ENCODE measurements at places on chromosomes 6 and 20.

- no peak for DNase-seq
These were observed 15.8 kb downstream of the POM121L2 start for GRCh38 chr6:27296106-27296783.

- no peak for DNase-seq
These were observed 705.7 kb upstream of the SLC35B3 start for GRCh38 chr6:9140951-9141460.

GRCh38 chr20:38143238-38143645 is 21.8 kb downstream of the TGM2 start:
- DNase-seq = no peak

DNA sequence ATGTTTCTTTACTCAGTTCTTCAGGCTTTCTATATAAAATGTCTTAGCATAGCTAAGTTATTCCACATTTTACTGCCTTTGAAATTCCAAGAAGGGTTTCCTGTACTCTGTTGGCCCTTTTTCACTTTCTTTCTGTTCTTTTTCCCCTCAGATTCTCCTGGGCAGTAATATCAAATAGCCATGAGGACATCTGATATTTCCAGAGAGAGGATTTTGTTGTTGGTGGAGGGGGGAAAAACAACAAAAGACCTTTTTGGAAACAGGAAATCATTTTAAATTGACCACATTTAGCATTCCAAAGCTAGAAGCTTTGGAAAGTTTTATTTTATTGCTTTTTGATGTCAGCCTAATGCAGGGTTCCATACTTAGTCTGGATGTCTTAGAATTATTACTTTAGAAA is 445.4 kb downstream of the GJA1 start:
- no peak for DNase-seq

- DNase-seq = no peak
These were observed 71.9 kb upstream of the MLN start for GRCh38 chr6:33875696-33876095.

DNA sequence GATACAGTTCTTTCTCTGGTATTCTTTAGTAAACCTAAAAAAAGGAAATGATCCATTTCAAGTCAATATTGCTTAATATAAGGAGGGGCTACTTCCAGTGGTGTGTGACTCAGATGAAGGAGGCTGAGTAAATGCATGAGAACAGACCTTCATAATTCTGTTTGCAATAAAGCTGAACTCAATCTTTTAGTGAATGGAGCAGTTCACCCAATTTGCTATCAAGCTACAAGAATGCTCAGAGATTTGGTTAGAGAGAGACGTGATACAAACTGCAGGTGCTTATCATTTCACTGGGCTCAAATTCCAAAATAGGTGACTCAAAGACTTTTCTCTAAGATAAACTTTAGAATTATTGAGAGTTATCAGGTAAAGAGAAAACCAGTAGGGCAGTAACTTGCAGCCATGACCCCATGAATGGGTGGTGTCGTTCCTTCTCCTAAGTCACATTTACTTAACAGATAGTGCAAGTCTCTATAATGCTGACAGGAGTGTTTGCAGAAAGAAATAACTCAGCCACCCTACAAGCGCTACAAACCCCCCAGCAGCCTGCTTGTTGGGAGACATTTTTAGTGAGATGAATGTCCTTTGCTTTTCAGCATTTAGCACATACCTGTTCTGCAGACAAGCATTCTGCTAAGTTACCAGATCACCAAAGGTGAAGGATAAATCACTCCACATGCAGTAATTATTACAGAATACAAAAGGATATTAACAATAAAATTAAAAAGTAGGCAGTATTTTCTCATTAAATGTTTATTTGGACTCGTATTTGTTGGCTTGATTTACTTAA is 16.4 kb upstream of the BLOC1S5 start:
- DNase-seq = no peak

DNA sequence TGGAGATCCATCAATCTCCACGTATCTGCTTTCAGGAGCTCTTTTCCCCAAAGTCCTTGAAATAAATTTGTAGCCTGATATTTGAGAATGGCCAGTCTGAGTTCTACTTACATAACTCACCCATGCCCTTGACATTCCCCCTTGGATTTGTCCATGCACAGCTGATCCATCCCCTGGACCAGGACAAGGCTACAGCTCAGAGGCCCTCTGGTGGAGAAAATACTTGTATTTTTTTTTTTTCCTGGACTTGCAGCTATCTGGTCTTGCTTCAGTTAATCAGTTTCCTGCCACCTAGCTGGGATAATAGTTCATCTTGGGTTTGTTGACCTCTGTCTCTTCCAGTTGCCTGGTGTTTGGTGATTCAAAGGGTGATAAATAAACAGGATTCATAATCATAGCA is 467.6 kb downstream of the DHX35 start:
- no peak for DNase-seq

DNA sequence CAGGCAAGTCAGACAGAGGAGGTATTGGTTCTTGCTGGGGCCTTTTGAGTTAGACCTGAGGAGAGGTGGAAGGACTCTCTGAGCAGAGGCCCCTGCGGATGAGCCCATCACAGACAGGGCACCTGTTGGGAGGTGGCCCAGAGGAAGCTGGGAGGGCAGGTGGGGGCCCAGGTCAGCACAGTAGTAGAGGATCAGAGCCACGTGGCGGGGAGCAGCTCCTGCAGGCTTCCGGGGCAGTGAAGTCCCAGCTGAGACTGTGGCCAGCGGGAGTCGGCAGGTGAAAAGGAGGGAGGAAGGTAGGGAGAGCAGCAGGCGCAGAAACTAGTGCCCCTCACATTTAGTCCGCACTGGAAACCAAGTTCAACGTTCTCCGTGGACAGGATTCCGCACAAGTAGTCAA is 61.8 kb downstream of the RSPH3 start:
- no peak for DNase-seq

GRCh38 chr20:50417023-50417329 is 93.2 kb upstream of the PTPN1 start:
- DNase-seq = no peak

GRCh38 chr6:897528-898207 is 204.7 kb upstream of the EXOC2 start:
- DNase-seq = no peak

DNA sequence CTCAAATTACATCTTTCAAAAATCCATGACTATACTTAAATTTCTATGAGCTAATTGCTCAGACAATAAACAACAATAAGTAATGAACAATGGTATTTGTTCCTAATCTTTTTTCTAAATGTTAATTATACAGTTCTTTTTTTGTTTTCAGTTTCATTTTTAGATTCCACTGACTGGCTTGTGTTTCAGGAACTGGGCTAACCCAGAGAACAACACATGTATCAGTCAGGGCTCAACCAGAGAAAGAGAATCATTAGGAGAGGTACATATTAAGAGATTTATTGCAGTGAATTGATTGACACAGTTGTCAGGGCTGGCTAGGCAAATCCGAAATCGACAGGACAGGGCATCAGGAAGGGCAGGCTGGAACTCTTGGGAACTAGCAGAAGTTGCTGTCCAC is 182.8 kb downstream of the GRM1 start:
- DNase-seq = no peak

GRCh38 chr20:57653910-57654309 is 33.7 kb upstream of the ZBP1 start:
- no peak for DNase-seq

GRCh38 chr6:160986851-160987250 is 4.7 kb upstream of the MAP3K4 start:
- DNase-seq = no peak

DNA sequence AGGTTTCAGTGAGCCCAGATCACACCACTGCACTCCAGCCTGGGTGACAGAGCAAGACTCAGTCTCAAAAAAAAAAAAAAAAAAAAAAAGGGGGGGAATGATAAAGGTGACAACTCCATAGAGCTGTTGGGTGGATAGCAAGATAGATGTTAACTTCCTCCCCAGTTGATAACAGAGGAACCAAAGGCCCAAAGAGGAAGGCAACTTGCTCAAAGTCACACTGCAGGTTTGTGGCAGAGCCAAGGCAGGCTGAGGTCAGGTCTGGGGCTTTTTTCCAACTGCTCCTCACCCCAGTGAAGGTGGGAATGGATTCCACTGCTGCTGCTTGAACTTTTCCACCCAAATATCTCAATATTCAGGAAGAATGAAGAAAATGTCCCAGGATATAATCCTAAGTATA is 26.7 kb downstream of the HCK start:
- DNase-seq = no peak

- DNase-seq = no peak
These were observed 89.0 kb downstream of the SLC2A10 start for GRCh38 chr20:46798430-46798829.

DNA sequence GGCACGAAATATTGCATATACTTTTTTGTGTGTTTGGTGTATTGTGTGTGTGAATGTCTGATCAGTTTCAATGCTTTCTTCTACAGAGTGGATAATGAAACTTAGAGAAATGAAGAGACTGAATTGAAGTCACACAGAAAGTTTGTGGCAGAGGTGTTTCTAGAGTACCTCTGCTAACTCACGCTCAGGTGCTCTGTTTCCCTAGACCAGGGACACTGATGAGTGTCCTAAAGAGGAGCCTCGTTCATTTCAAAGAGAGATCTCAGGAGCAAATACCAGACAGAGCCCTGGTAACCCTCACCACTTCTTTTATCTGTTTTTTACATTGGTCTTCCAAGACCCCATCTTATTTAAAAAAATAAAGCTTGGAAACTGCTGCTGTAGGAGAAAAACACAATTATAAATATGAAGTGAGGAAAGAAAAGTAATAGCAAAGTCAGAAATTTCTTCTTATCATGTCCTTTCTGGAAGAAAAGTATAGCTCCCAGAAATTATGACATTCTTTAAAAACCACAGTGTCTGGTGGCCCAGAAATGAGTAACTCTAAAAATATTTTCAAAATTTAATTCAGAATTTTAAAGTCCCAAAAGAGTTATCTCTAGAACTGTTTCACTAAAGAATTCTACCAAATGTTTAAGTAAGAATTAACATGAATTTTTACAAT is 720.6 kb downstream of the RFPL4B start:
- DNase-seq = no peak

DNA sequence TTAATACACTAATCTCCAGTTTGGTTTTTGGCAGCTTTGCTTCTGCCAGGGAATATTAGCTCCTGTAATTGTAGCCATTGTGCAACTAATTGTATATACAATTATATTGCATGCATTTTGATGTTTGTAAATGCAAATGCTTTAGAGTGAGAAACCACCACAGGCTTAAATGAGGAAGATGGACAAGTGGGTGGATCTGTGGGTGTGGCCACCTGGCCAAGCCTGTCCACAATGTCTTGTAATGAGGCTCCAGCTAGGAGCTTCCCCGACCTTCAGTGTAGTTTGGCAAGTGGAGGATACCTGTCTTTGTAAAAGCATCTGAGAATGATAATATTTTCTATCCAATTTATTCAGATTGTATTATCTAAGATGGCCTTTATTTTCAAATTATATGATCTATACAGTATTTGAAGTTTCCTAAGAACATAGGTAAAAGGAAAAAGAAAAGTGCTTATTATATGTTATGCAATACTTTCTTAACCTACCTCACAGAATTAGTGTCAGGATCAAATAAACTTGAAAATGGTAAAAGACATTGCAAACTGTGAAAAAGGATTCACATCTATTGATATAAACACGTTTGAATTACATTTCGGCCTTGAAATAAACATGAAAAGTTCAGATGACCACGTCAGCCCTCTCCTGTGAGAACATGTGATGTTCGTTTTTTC is 49.3 kb upstream of the ARID1B start:
- DNase-seq = no peak

GRCh38 chr20:6715401-6715941 is 52.0 kb upstream of the BMP2 start:
- no peak for DNase-seq

DNA sequence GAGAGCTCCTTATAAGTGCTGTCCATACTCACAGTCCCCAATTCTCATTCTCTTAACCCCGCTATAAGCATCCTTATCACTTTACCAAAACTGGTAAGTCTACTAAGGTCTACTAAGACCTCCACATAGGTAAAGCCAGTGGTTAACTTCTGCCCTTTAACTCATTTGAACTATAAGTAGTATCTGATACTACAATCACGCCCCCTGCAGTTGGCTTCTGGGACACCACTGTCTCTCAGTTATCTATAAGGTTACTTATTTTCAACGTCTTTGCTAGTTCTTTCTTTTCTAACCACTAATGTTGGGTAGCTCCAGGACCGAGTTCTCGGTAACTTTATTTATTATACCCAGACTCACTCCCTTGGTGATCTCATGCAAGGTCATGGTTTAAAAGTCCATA is 142.6 kb downstream of the ARHGAP18 start:
- no peak for DNase-seq

DNA sequence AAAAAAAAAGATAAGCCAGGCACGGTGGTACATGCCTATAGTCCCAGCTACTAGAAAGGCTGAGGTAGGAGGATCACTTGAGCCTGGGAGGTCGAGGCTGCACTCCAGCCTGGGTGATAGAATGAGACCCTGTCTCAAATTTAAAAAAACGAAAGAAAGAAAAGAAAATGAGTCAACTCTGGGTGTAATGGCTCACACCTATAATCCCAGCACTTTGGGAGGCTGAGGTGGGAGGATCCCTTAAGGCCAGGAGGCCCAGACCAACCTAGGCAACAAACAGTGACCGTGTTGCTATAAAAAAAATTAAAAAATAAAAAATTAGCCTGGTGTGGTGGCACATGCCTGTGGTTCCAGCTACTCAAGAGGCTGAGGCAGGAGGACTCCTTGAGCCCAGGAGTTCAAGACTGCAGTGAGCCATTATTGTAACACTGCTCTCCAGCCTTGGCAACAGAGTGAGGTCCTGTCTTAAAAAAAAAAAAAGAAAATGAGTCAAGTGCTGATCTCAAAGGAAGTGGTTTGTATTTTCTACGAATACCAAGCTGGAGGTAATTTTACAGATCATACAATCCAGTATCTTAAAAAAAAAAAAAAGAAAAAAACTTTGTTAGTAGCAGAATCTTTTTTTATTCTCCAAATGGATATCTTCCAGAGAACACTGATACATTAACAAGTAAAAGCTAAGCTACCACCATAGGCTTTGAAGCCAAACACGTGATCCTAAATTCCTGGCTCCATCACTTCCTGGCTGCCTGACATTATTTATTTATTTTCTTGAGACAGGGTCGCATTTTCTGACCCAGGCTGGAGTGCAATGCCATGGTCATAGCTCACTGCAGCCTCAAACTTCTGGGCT is 5.7 kb downstream of the COMMD7 start:
- no peak for DNase-seq

DNA sequence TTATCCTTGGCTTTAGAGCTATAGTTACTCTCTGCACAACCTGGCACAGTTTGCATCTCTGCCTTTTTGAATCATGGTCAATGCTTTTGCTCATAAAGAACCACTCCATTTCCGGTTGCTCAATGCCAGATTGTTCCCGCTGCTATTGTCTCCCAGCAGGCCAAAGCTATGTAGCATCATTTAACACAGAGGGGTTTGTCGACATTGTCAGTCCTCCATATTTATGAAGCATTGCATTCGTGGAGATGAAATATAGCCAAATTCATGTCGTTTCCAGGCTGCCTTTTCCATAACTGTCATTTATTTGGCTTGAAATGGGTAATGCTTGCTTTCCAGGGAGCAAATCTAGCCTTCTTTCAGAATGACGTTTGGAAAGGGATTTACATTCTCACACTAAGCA is 598.8 kb downstream of the EPHA7 start:
- DNase-seq = no peak

DNA sequence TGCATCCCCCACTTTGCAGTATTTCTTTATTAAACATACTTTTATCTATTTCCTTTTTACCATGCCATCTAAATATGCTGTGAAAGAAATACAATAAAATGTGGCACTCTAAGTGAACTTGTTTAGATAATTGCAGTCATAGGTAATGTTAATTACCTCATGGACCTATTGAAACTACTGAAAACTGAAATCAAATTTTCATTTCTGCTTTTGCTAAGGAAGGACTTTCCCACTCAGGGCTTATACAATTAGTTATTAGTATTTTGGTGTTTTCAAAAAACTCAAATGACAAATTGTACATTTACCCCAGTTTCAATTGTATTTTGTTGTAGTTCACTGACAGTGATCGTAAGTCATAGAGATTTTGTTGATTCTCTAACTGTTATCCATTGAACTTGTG is 88.4 kb downstream of the ID4 start:
- no peak for DNase-seq

All from stimulated activated CD4-positive, alpha-beta T cell treated with anti-CD3 and anti-CD28 coated beads, TNF-alpha, amount 100 ng/mL, for 1 hour (primary cell).